ENCODE measurements at places on chromosomes 3 and 15.

- H3K4me1 ChIP-seq = peaks cover 4% of the 10 kb centered on the region
- H3K27ac ChIP-seq = no peak overlapping the region
- no peaks in the 10 kb centered on the region for H3K36me3 ChIP-seq
- DNase-seq = no peak
- no peak overlapping the region for H3K4me3 ChIP-seq
Observed at GRCh38 chr3:9955611-9956352, 3.6 kb upstream of the PRRT3 start.

DNA sequence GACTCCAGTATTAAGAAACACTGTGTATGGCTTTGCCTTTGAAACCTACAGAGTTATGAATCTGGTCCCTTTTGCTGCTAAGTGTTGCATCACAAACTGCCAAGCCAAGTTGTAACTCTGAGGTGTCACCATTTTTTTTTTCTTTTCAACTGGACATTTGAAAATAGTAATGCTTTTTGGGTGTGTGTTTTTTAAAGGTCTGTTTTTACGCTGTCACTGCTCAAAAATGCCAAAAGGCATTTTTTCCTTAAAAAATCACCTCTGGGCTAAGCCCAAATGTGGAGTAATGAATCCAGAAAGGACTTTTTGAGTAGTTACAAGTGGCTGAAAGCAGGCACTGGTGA, 9.5 kb downstream of the SMAD3 start:
- H3K36me3 ChIP-seq = no peaks in the 10 kb centered on the region
- peak overlapping the region; percentile 64 for H3K27ac ChIP-seq
- peak overlapping the region; percentile 8 for H3K4me3 ChIP-seq
- no peak for DNase-seq
- peaks cover 91% of the 10 kb centered on the region for H3K4me1 ChIP-seq
- H3K27me3 ChIP-seq = no peaks in the 10 kb centered on the region

DNA sequence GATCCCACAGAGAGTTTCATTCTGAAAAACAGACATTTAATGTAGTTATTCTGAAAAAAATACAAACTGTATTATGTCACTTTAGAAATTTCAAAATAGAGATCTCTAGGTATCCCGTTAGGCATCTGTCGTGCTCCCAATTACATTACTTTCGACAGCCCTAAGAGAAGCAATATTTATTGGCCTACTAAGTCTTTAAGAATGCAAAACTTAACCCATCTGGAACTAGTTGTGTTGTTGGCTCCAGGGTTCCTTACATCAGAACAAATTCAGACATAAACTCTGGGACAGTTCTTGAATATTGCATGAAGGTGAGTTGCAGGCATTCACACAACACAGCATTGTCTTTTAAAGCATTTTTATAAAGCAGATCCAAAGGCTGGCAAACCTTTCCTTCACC, 498.4 kb downstream of the FHIT start:
- H3K27ac ChIP-seq = no peak overlapping the region
- no peak overlapping the region for H3K4me3 ChIP-seq
- no peaks in the 10 kb centered on the region for H3K36me3 ChIP-seq
- DNase-seq = no peak
- no peaks in the 10 kb centered on the region for H3K27me3 ChIP-seq

DNA sequence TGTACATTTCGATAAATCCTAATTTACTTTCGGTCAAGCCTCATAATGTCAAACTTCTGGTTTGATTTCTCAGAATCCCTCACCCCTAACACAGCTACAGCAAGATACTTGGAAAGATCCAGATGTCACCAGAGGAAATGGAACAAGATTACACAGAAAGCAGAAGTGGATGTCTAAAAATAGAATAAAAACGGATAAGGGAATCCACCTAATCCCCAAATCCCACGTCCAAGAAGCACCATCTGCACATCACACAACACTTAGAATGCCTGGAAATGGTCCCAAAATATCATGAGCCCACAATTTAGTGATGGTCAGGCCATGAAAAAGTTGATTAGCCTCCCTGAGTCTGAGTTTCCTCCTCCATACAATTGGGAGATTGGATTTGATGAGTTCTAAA, 61.7 kb downstream of the AGTR1 start:
- no peak for DNase-seq
- H3K4me3 ChIP-seq = no peak overlapping the region
- H3K36me3 ChIP-seq = no peaks in the 10 kb centered on the region

All from thoracic aorta (tissue), 2 donors.